ENCODE measurements at places on chromosomes 3 and 15.
A peak's percentile ranks its signal among the peaks of the same experiment; 100 is the strongest.

DNA sequence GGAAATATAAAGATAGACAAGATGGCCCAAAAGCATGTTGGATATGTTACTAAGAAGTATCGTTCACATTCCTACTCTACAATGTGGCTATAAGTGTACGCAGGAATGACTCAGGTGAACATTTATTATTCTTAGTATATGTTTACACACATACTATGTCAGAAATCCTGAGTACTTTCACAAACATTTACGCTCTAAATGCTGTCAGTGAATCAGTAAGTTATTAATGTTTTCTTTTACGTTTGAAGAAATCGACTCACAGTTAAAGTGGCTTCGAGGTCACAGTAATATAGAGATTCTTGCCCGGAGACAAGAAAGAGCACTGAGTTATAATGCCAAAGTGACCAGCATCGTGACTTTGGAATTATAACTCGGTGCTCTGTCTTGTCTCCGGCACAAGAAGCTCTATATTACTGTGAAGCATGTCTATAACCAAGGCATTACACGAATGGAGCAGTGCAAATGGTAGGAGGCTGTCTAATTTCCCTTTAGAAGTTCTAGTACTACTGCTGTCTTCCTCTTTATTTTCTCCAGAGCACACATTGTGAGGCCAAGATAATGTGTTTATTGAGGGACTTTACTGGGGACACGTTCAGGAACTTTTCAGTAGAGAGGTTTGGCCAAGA lies 61.8 kb upstream of the P3H2 start:
- no peak for DNase-seq

DNA sequence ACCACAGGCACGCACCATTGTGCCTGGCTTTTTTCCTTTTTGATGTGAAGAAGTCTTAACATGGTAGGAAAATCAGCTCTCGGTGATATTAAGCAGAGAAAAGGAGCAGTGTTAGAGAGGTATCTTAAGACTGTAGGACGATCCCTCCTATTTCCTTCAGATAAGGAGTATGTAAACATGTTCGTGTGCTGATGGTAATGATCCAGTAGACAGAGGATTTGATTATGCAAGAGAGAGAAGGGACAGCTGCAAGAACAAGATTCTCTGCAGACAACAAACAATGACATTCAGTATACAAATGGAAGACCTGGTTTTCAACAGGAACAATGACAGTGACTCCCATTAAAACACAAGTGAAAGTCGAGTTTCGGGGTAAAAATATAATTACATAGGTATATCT lies 95.1 kb upstream of the MELTF start:
- DNase-seq, result no peak

DNA sequence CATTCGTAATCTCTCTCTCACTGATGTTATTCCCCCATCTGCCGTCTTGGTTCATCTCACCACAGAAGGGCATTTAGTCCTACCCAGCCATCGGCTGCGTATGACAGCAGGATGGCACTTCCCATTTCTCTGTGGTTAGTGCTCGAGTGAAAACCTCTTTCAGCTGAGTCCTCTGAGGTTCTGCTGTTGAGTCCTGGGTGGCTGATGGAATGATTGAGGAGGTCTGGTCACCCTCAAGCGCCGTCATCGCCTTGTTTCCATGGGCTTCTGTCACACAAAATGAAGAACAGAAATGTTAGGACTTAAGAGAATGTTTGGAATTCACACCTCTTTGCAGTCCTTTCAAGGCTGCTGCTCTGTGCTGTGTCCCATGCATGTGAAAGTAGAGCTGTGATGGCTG lies 9.4 kb upstream of the SACM1L start:
- no peak for DNase-seq

GRCh38 chr15:40456738-40457137 lies 14.0 kb upstream of the CHST14 start:
- no peak for DNase-seq

- peak; percentile 32 for DNase-seq
These were observed 27.6 kb downstream of the RFT1 start for GRCh38 chr3:53102601-53103147.

DNA sequence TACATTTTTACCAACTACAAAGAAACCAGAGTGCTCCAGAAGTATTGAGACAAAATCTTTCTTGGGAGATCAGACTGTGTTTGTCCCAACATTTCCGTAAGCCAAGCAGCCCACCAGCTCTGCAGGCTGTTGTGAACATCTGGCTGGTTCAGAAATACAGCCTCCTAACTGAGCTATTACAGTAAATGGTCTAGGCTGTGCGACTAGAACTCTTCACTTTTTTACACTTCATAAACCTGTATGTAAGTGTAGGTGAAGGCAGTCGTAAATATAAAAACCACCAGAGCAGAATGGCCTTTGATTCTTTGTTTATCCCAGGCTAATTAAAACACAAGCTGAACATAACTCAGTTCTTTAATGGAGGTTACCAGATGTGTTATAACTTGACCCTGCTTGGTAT lies 235.3 kb downstream of the ARRDC4 start:
- DNase-seq, result no peak

DNA sequence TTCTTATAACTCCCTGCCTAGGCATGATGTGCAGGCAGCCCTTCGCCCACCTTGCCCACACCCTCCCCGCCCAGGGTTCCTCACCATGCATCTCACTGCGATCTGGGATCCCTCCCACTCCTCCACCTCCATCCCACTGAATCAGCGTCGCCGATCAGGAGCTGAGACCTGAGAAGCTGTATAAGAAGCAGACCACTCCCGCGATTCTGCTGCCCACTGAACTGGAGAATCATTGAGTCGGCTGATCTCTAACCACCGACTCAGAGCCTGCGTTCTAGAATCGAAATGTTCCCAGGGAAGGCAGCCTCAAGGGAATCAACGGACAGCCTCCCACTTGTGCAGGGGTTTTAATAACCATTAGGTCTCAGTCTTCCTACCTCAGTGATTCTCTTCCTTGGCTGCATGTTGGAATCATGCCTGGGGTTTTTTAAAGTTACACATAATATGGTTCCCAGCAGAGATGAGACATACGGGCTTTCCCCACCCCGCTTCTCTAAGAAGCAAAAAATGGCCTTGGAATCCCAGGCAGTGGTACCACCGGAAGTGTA lies 60.2 kb downstream of the TMEM44 start:
- DNase-seq, result no peak

GRCh38 chr3:72899349-72899765 lies 11.5 kb downstream of the GXYLT2 start:
- DNase-seq, result no peak

DNA sequence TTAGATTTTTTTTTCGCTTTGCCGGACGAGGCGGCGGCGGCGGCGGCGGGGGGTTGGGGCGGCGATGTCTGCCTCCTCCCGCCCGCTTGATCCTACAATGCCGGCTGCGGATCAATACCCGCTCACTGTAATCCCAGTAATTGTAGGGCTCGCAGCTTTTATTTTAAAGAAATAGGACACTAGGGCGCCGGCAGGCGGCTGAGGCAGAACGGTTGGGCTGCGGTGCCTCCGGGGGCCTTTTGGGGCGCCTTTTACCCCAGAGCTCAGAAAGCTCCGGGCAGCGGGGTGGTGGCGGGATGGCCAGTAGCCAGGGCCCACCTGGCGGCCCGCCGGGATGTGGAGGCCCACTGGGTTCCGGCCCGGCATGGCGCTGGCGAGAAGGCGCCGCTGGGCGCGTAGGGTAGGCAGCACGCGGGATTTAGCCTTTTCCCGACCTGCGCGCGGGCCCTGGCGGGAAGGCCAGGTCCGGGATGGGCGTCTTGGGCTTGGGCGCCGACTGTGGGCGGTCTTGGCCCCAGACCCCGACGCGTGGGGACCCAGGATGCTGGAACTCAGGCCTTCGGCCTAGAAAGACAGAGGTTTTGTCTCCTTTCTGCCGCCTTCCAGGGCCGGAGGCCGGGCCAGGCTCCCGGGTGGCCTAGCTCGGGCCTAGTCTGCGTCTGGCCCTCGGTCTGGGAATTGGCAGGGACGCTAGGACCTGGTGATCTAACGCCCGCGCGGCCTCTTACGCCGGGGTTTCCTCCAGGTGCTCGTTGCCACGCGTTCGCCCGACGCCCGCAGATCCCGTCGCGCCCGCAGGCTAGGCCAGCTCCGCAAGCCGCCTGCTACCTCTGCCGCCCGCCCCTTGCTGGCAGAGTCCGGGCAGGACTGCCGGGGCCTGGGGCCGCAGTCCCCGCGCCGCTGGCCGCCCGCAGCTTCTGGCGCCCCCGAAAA lies 15.5 kb upstream of the ONECUT1 start:
- DNase-seq, result no peak

DNA sequence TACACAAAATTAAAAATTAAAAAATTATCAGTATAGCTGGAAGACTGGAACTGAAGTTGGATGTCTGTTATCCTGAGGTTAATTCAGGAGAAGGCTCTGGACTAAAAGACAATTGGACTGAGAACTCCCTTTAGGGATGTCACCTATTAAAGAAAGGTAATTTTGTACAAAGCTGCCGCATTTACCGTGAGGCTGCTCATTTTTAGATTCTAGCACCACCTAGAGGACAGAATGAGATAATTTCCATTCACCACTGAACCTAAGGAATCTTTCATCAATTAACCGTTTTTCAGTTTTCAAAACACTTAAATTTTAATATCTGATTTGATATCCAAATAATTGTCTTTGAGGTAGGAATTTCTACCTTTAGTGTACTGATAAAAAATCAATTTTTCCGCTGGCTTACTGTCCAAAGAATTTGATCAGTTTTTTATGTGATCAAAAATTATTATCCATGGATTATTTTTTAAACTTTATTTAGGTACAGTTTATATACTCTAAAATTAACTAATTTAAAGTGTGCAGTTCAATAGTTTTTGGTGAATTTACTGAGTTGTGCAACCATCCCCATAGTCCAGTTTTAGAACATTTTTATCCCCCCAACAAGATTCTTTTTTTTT lies 106.7 kb upstream of the TNIK start:
- no peak for DNase-seq

DNA sequence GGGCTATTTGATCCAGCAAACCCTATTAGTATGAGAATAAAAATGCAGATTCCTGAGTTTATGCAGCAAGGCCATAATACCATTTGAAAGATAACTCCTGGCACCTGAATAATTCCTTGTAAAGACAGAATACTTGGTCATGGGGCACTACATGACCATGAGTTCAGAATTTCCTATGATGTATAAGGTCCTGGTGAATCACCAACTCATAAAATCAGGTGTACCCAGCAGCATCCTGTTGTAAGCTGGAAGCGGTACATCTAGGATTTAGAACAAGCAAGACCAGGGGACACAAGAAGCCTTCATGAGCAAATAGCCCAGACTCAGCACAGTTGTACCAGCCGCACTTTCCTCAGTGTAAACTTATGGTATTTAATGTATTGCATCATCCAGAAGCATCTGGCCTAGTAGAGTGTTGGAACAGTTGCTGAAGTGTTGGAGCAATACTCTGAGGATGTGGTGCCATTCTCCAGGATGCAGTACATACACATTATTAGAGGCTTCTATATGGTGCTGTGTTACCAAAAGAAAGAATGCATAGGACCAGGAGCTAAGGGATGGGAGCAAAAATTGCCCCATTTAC lies 233.4 kb downstream of the SQOR start:
- no peak for DNase-seq

GRCh38 chr15:39594446-39595337 lies 13.8 kb downstream of the THBS1 start:
- DNase-seq, result no peak

DNA sequence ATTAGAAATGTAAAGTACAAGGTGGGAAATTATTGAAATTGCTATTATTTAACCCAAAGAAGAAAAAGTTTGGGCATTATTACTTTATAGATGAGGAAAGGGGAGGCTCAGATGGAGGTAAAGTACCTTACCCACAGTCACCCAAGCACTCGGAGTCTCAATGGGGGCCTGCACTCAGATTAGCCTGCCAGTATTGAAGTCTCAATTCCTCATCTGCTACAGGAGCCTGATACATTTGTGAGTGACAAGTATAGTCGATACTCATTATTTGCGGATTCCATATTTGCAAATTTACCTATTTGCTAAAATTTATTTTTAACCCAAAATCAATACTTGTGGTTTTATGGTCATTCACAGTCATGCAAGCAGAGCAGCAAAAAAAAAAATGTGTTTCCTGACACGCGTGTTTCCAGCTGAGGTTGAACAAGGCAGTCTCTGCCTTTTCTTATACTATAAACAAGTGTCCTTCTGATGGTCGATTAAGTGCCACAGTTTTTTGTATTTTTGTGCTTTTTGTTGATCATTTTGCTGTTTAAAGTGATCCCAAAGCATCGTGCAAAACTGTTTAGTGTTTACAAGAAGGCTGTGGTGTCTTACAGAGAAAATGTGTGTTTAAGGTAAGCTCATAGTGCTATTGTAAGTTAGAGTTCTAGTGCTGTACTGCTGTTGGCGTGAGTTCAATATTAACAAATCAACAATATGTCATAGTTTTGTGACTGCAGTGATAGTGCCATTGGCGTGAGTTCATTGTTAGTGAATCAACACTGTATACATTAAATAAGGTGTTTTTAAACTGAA lies 48.0 kb downstream of the ARHGEF26 start:
- DNase-seq, result no peak

- no peak for DNase-seq
These were observed 121.8 kb upstream of the ATP11B start for GRCh38 chr3:182671541-182671940.

DNA sequence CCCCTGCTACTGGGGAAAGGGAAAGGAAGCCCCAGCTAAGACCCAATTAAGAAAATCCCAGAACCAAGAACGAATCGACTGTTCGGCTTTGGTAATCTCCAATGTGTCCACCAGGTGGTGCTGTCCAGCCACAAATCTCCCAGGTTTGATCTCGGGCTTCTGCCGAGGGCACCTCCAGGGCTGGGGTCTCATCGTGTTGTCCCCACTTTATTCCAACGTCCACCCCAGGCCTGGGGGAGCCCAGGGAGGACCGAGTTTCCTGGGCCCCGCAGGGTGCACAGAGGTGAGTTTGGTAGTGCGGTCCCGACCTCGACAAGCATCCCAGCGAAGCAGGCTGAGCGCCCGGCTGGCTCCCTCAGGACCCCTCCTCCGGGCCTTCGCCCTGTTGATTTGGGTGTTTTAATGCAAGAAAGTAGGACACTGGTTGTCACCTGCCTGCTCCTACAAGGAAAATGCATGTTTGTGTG lies 185.1 kb downstream of the GOLGA6L6 start:
- peak; percentile 82 for DNase-seq

GRCh38 chr3:16907243-16907642 lies 22.5 kb downstream of the PLCL2 start:
- no peak for DNase-seq

DNA sequence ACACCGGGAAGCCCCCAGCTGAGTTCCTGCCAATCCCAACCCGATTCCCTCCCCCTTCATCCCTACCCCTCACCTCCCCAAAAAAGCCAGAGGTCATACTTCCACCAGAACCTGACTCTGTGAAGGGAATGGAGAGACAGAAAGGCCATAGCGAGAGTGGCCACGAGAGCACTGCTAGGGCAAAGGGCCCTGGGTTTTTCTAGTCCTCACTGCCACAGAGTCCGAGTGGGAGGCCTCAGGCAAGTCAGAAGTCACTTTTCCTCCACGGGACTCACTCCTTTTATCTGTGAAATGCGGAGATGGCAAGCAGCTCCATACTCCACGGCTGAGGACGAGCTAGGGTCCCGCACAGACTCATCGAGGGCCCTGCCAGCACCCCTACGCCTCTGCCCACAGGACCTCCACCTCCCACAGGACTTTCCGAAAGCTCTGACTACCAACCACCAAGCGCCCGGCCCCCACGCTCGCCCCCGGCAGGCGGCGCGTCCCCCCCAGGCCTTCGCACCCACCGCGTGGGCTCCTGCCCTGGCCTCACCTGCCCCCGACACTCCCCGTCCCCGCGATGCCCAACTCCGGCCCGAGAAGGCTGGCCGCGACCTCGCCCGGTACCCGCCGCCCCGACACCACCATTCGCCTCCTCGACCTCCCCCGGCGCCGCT lies 792 bp downstream of the ATP13A3 start:
- peak; percentile 55 for DNase-seq

- DNase-seq, result no peak
These were observed 13.5 kb downstream of the CCDC80 start for GRCh38 chr3:112627419-112627818.

Data from stimulated activated CD4-positive, alpha-beta T cell treated with anti-CD3 and anti-CD28 coated beads, Interleukin-1b, Interleukin-23, amount 100 ng/mL, for 4 hours (primary cell).